Activated effector memory CD4-positive, alpha-beta T cell treated with Interleukin-2 at 50 U/mL for 16 hours (primary cell): ENCODE measurements at places on chromosomes 5 and 9.

GRCh38 chr5:58318468-58318867 lies 141.4 kb downstream of the PLK2 start:
- no peak for DNase-seq

GRCh38 chr5:36045895-36046294 lies 20.8 kb downstream of the UGT3A2 start:
- no peak for DNase-seq

GRCh38 chr5:42944989-42945388 lies 95.1 kb downstream of the ANXA2R start:
- DNase-seq = no peak

GRCh38 chr9:132828201-132828770 lies 49.8 kb downstream of the AK8 start:
- no peak for DNase-seq

GRCh38 chr5:165196961-165197360 lies 1691.5 kb downstream of the MAT2B start:
- no peak for DNase-seq

GRCh38 chr5:115461506-115462290 lies 82.9 kb downstream of the FEM1C start:
- DNase-seq = no peak
